ACHN (cell line): ENCODE measurements at places on chromosomes 4 and X.

GRCh38 chrX:40249582-40249981, 151.8 kb upstream of the BCOR start:
- DNase-seq, result no peak

DNA sequence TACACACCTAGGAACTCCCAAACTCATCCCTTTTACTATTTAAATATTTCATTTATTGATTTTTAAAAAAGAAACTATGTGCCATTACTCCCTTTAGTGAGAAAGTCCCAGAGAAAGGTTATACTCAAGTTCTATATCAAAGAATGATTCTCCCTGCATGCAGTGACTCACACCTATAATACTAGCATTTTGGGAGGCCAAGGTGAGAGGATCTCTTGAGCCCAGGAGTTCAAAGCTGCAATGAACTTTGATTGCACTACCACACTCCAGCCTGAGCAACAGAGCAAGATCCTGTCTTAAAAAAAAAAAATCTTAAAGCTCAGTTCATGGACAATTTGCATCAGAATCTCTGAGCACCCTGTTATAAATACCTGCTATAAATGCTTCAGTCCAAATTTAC, 9.2 kb upstream of the RBPJ start:
- DNase-seq, result no peak

GRCh38 chr4:108829966-108830492, 67.2 kb upstream of the ETNPPL start:
- no peak for DNase-seq

DNA sequence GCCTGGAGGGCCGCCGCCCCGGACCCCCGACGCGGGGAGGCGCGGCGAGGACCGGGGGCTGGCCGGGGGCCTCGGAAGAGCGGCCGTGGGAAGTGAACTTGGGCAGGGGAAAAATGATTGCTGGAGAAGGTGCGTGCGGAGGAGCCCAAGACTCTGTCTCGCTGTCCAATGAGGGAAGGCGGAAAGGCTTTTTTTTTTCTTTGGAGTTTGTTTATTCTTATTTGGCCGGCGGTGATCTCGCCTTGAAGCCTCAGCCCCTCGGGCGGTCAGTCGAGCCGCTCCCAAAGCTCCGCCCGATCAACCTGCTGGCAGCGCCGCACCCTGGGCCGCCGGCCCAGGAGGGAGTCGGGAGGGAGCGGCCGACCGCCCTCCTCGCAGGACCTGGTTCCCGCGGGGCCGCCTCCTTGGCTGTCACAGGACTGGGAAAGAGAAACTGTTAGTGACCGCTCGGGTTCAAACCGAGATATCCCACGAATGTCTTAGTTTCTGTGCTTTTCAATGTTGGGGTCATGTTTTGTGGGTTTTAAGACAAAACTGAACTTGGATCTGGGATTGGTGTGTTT, 2.5 kb downstream of the CPEB2 start:
- peak; percentile 74 for DNase-seq

- no peak for DNase-seq
Observed at GRCh38 chr4:88029556-88029955, 22.1 kb downstream of the PKD2 start.

GRCh38 chr4:75895744-75896314, 6.4 kb downstream of the PPEF2 start:
- peak; percentile 36 for DNase-seq

GRCh38 chrX:42823443-42823842, 45.5 kb upstream of the PPP1R2C start:
- DNase-seq, result no peak

- DNase-seq, result no peak
Observed at GRCh38 chr4:153507310-153508073, 41.3 kb downstream of the TMEM131L start.

DNA sequence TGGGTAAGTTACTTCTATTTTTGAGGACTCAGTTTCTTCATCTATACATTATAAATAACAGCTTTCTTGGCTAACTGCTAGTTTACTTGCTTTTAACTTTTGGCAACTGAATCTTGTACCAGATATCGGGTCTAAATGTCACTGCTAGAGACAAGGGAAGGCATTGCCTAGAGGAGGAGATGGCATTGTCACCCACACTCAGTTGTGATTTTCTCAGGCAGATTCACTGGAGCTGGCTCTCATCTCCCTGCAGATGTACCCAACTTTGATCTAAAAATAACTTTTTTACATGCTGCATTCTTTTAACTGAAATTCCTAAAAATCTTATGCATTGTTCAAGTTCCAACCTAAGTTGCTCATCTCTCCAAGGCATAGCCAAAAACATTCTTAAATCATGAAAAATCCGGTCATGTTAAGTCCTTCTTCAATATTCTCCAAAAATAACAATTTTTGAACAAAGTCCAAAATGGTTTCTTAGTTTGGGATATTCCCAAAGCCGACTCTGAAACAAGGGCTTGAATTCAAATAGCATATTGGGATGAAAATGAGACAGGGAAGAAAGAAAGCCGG, 469.0 kb upstream of the BOD1L1 start:
- DNase-seq, result no peak

GRCh38 chr4:141410839-141411238, 190.1 kb downstream of the ZNF330 start:
- no peak for DNase-seq
